ENCODE measurements at places on chromosomes 3 and 15. TPM values are rescaled to one million over a fixed set of nuclear protein-coding genes. Genes with fewer than 3 reads are reported as not detected.

DNA sequence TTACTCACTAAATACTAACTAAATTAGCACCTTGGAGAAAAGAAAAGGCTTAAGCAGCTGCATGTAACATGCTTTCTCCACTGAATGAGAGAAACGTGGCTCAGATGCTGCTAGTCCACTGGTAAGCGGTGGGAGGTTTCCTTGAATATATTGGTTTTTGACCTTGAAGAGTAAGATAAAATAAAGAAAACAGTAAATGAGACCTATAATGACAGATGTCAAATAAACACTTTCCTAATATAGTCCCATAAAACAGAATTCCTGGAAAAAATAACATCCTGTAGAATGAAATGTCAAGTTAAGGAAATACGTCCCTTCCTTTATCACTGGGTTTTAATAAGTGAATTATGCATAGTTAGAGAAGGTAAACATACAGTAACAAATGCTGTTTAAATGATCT, 215.0 kb downstream of the DPH6 start:
- no peaks in the 10 kb centered on the region for H3K4me1 ChIP-seq
- no peak overlapping the region for H3K4me3 ChIP-seq
- H3K27me3 ChIP-seq, result no peaks in the 10 kb centered on the region

The TMEM39A gene
- 65.8 TPM for total RNA-seq

The ATP13A5 gene
- not detected for total RNA-seq

The HDAC11 gene
- total RNA-seq, result 2.3 TPM

The TRAK1 gene
- total RNA-seq, result 23.8 TPM

DNA sequence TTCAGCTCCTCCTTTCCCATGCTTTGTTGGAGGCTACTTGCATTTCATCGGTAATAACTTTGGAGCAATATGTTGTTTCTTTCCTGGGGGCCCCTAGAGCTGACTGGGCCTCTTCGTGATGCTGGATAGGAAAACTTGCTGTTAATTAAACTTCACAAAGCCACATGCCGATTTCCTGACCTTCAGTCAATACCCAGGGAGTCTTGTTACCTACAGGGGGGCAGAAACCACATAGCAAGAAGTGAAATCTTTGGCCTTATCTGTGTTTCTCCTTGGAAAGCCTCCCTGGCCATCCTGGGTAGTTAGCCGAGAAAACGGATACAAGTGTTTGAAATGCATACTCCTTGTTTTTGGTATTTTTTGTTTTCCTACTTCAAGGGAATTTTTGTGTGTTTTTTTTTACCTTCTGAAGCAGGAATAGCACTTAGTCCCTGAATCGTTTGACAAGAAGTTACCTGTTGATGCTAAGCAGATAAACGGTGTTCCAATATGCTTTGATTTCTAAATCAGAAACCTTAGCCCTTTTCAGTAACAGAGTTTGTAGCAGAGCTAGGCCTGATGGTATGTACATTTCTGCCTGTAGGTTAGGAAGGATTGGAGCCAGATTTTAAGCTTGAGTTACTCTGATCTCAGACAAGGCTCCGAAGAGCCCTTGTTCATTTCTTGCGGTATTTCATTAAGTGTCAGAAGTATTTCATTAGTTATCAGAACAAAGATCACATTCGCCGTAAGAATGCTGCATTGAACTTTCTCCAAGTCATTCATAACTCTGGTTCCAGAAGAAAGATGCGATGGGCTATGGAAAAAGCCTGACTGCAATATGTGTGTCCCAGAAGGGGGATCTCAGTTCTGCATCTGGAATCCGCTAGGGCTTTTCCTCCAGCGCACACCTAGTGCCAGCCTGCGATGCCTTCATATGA, 111.5 kb downstream of the THSD4 start:
- no peak for DNase-seq
- peaks cover 2% of the 10 kb centered on the region for H3K36me3 ChIP-seq
- no peak overlapping the region for H3K27ac ChIP-seq
- peaks cover 35% of the 10 kb centered on the region for H3K27me3 ChIP-seq

The SLC35G2 gene
- 0.15 TPM for total RNA-seq

DNA sequence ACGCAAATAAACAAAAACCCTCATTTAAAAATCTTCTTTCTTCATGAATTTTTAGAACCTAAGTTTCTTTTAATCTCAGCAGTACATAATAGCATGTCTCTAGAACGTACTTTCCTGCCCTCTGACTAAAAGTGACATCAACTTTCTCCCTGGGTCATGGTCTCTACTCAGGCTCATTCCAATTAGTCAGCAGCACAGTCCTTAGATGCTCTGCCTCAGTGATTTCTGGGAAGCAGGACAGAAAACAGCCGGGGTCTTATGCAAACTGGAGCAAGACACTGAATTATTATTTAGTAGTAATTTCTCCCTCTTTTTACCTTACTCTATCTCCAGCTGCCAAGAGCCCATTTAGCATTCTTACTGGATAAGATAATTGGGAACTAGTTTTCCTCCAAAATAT, 365.2 kb downstream of the TUSC7 start:
- no peaks in the 10 kb centered on the region for H3K27me3 ChIP-seq
- no peak for DNase-seq
- no peak overlapping the region for H3K4me3 ChIP-seq
- H3K4me1 ChIP-seq, result no peaks in the 10 kb centered on the region
- H3K27ac ChIP-seq, result no peak overlapping the region

DNA sequence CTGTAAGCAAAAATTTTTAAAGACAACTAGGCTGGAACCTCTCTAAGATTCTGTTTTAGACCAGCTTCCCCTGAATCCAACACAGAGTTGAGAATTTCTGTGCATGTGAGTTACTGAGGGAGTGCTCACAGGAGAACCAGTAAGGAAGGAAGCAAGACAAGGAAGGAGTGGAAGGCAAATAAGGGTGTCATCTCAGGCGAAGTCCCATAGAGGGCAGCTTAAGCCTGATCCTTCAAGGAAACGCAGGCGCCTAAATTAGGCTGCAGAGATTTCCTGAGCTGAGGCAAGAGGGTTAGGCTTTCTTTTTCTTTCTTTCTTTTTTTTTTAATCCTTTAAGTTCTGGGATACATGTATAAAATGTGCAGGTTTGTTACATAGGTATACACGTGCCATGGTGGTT, 36.2 kb upstream of the COL6A6 start:
- no peaks in the 10 kb centered on the region for H3K4me1 ChIP-seq
- no peak overlapping the region for H3K27ac ChIP-seq

The GORASP1 gene
- total RNA-seq, result 29.2 TPM

DNA sequence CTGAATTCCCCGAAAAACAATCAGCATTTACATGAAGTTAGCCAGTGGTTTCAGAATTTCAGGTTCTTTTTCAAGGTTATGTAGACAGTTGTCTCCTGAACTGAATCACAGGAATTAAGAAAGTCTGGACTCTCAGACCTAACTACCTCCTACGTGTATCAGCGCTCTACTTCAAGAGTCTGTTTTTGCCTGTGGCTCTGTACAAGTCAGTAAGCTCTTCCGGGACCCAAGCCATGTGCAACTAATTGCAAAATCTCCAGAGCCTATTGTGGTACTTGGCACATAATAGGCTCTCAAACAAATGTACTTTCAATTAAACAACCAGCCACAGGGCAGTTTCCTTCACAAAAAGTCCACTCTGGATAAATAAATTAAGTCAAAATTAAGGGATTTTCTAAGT, 414.2 kb downstream of the PDCD6IP start:
- H3K4me1 ChIP-seq, result no peaks in the 10 kb centered on the region
- no peaks in the 10 kb centered on the region for H3K36me3 ChIP-seq
- H3K27me3 ChIP-seq, result peaks cover 14% of the 10 kb centered on the region
- no peak for DNase-seq
- H3K27ac ChIP-seq, result no peak overlapping the region

DNA sequence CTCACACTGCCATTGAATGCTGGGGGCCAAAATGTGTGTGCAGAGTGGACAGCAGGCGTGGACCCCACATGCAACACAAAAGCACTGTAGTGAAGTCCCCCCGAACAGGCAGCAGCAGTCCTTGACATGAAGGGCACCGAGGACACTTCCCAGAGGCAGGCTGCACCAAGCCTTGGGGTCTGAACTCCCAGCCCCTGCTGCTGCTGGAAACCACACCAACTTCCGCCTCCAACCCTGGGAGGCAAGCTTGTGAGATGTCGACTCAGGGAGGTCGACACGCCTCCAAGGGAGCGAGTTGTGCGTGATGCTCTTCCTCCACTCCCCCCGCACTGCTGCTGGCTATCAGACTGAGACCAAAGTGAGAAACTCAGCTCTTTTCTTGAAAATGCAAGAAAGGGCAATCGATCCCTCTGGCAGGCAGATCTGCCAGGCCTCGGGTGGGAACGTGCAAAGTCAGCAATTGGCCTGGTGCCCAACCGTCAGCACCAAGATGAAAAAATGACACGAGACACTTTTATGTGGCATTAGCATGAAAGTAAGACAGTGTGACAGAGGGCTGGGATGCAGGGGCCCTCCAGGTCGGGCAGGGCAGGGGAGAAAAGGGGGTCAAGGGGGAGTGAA, 43.6 kb downstream of the WHAMM start:
- no peak for DNase-seq
- no peaks in the 10 kb centered on the region for H3K36me3 ChIP-seq
- no peak overlapping the region for H3K27ac ChIP-seq
- H3K27me3 ChIP-seq, result no peaks in the 10 kb centered on the region
- H3K4me1 ChIP-seq, result peaks cover 10% of the 10 kb centered on the region

The SKOR1 gene
- total RNA-seq, result 2.7 TPM

GRCh38 chr3:193968380-193968974, 167.5 kb upstream of the HES1 start:
- DNase-seq, result no peak
- H3K36me3 ChIP-seq, result no peaks in the 10 kb centered on the region
- H3K4me1 ChIP-seq, result peaks cover 11% of the 10 kb centered on the region
- H3K27me3 ChIP-seq, result peaks cover 76% of the 10 kb centered on the region
- no peak overlapping the region for H3K27ac ChIP-seq
- no peak overlapping the region for H3K4me3 ChIP-seq

The SYNM gene
- total RNA-seq, result 2.7 TPM

The WDR72 gene
- not detected for total RNA-seq
